NCI-H1417 treated with DMSO at 0.1 percent for 48 hours (cell line): ENCODE measurements at places on chromosomes 3 and 15.

GRCh38 chr3:71258116-71258515, 325.4 kb downstream of the FOXP1 start:
- no peak for DNase-seq

DNA sequence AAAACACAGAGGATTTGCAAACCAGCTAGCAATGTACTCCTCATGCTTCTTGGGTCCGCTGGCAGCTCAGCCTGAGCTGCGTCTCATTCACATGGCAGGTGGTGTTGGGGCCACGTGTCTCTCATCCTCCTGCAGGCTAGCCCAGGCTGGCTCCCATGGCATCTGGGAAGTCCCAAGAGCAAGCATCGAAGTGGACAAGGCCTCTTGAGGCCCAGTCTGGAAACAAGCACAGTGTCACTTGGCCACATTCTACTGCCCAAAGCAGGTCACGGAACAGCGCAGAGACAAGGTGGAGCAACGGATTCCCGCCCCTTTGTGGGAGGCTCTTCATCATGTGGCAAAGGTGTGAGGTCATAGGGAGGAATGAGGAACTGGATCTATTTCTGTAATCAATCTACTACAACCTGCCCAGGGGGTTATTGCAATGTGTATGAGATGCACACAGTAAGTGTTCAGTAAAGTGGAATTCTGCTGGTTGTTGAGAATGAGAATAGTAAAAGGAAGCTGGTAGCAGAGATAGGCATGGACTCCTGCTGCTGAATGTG, 128.3 kb downstream of the TPRA1 start:
- no peak for DNase-seq

DNA sequence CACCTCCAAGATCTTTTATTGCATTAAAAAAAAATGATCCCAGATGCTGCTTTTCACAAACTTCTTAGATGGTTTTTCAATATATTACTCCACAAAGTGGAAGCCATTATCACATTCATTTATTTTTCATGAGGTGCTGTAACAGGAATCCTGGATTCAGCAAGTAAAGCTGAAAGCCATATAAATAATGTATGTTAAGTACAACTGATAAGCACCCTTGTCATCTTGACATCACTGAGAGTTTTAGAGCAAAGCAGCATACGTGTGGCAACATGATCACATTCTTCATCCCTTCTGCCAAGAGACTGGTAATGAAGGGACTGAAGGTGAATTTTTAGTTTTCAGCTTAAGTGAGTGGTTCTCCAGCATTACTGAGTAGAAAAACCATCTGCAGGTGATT, 44.9 kb upstream of the LRRFIP2 start:
- DNase-seq = no peak

DNA sequence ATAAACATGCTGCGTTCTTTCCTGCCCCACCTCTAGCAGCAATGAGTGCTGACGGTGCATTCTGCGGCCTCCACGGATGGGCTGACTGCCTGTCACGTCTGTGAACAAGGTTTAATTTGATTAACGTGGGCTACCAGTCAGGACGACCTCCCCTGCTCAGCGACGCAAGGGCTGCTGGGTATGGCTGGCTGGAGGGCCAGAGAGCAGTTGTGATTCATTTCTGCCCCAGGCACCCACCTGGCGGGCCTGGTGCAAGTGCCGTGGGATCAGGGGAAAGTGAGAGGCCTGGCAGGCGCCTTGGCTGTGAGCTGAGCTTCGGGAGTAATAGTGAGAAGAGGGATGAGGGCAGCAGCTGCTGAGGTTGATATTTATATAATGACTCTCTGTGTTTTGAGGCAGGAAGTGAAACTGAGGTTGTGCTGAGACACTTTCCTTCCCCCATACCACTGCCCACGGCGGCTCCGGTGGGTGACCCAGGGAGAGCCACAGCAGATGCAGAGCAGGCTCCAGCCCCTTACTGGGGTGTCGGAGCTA, 190.4 kb upstream of the BCL6 start:
- no peak for DNase-seq

DNA sequence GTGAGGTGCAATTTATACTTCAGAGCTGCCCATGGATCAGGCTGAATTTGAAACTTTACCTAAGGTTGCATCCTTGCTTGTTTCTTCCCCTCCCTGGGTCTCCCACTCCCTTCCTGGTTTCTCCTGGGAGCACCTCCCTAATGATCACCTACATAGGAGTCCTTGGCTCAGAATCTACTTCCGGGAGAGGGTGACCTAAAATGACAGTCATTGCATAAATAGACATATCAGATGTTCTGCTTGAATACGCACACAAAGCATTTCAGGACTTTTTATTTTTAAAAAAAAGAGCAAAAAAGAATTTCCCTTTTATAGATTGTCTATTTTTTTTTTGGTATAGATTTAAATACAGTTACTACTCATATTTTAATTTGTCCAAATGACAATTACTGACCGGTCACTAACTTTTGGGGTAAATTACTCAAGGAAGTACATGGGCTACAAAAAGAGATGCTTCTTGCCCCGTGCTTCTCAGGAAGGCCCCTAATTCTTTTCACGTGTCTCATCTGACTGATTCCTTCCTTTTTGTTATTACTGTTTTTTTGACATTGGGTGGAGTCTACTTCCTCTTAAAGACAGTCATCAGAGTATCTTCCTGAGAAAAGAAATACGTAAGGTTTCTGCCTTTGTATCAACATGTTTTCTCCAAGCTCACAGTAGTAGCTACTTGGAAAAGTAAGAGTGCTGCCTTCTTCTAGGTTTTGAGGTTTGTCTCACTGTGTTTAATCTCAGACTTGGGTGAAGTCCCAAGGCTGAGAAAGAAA, 4.9 kb upstream of the MYZAP start:
- no peak for DNase-seq

GRCh38 chr3:46193436-46193835, 14.7 kb downstream of the CCR1 start:
- DNase-seq = no peak

GRCh38 chr3:63441262-63441661, 163.2 kb downstream of the SYNPR start:
- no peak for DNase-seq

- DNase-seq = no peak
These were observed 970 bp downstream of the DPPA4 start for GRCh38 chr3:109336291-109336861.

DNA sequence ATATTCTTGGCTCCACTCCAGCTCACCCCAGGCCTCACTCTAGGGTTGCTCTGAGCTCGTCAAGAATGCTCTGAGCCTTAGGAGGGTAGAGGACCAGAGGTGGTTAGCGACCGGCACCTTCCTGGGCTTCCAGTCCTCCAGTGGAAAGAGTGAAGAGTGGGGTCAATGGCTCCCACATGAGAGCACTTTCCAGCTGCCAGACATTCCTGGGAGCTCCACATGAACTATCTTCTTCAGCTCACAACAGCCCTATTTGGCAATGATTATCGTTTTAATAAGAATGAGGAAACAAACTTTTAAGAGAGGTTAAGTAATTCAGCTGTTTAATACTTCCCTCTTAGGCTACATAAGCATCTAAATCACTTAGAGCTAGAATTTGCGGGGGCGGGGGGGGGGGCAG, 139.3 kb downstream of the STT3B start:
- no peak for DNase-seq

DNA sequence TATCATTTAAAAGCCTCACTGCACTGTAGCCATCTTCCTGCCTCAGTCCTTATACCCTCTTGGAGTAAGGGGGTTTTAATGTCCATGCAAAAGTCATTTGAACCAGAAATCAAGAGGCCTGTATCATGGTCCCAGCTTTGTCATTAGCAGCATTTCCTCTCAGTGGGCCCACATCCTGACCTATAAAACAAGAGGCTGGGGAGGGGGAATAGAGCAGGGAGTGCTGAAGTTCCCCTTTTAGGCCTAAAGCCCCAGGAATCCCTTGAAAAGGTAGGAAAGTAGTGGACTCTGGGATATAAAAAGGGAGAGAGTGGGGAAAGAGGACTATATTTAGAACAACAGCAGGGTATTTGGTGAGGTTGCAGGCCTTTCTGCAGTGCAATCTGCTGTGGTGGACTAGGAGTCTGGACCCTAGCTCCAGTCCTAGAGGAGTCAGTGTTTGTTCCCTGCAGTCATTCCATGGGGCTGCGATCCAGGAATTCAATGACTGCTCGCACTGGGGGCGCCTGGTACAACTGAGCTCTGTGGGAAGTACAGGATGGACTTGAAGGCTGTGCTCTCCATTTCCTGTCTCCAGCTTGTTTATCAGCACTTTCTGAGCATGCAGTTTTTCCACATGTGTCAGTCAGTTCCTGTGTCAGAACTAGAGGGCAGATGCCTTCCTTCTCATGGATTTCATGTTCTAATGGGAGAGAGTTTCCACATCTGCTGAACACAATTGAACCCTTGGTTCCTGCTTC, 46.8 kb downstream of the PDHB start:
- no peak for DNase-seq

GRCh38 chr15:25682340-25682739, 180.8 kb downstream of the ATP10A start:
- no peak for DNase-seq

GRCh38 chr3:33054100-33055092, 42.5 kb downstream of the GLB1 start:
- DNase-seq = no peak

GRCh38 chr15:32941823-32942222, 224.0 kb downstream of the GREM1 start:
- DNase-seq = no peak

DNA sequence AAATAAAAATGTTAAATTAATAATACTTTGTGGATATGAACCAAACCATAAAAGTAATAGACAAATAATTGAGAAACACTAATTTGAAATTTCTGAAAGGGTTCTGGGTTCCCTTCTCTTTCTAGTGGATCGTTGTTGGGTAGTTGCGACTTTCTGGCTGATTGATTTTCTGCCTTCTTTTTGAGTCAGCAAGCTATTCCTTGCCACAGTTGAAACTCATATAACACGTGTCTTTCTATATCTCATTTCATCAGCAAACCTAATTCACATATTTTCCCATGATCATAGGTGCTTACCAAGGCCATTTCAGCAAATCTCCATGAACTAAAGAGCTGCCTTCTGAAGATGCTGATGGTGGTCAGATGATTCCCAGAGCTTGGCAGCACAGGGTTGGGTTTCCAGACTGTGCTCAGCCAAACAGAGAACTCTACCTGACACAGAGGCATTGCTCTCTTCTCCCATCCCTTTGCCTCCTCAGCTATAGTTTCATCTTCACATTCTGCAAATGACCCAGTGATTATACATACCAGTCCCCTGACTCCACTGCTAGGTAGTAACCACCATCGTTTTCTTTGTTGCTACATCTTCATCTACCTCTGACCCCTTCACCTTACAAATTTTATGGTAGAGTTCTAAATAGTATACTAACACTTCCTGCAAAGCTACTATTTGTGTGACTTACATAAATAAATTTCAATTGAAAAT, 383.9 kb upstream of the DPH6 start:
- no peak for DNase-seq

- no peak for DNase-seq
These were observed 26.1 kb downstream of the FNDC3B start for GRCh38 chr3:172065527-172065926.

DNA sequence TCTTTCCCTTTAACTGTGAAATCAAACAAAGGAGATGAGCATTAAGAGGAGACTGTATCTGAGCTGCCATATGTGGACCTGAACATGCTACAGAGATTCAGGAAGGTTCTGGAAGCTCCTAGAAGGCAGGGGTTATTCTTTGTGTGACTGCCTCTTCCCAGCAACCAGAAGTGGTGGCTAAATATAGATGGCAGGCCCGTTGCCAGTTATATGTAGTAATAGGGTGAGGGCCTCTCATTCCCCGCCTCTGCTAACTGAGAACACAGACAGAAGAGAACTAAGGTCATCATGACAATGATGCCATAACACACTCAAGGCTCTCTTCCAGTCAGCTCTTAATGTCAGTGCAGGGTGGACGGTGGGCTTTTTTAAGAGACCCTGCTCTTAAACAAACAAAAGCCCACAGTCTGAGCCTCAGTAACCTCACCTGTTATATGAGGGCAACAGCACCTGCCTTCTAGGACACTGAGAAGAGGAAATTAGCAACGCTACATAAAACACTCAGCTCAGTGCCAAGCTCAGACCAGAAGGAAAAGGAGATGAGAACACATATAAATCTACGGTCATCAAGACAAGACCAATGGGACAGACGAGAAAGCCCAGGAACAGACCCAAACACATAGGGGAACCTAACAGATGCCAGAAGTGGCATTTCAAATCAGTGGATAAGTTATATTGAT, 22.3 kb downstream of the CFAP92 start:
- no peak for DNase-seq

DNA sequence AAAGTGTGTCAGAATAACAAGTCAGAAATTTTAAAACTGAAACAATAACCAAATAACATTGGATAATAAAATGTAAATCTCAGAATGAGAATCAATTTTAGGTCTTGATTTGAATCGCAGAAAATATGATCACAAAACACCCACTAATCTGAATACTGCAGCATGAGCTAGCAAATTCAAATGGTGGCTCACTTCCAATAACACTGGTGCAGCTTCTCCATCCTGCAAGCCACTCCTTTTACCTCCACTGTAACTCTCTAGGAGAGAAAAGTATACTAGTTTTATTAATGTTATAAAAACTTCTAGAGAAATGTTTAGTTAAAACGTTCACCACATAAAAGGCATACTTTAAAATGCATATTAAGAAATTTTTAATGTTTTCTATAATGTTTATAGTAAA, 30.4 kb downstream of the UBE3A start:
- no peak for DNase-seq

- DNase-seq = no peak
These were observed 79.7 kb upstream of the C2CD4B start for GRCh38 chr15:62244762-62245161.

- DNase-seq = no peak
These were observed 7.1 kb downstream of the RAD51 start for GRCh38 chr15:40702077-40702476.

DNA sequence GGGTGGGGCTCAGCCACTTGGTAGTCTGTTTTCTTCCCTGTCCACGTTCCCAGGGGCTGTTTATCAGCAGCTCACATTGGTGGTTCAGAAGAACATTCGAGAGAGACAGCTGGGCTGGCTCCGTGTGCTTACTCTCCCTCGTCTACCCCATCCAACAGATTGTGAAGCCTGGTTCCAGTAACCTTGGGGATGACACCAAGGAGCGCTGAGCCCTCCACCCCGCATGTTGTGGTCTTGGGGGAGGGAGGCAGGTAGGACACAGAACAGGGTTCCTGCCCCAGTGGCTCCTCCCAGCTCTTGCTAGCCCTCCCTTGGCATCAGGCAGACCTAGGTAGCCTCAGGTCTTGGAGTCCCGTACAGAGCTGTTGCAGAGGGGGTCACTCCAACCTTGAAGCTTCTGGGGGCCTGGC, 33.1 kb downstream of the KLF13 start:
- no peak for DNase-seq

DNA sequence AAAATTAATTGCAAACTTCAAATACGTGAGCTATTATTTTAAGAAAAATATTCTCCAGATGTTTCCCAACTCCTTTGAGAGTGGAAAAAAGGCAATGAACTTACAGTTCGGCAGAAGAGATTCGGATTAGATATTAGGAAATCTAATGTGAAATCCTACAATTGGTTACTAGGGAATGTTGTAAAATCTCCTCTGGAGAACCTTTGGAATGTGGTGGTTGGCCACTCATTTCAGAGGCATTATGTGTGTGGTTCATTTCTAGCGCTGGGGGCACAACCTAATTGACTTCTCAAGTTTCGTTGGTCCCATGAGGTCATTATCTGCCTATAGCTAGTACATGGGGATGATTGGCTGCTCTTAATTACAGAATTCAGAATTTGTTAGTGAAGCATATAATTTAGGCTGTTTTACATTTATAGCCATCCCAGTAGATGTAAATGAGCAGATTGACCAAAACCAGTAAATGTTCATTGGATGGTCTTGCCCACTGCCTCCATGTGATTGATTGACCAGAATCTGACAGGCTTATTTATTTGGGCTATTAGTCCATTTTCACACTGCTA, 34.6 kb upstream of the CMSS1 start:
- DNase-seq = no peak
